Occipital lobe (tissue), 3 donors: ENCODE measurements at places on chromosomes 5 and 9. TPM values are rescaled to one million over a fixed set of nuclear protein-coding genes. Genes with fewer than 3 reads are reported as not detected.

Gene MZB1
- not detected for total RNA-seq

Gene SLC46A2
- not detected for total RNA-seq

Gene SOWAHA
- 5.1 TPM for total RNA-seq

Gene GRAMD2B
- 11.2 TPM for total RNA-seq

Gene AJM1
- total RNA-seq = 0.94 TPM

Gene PRDM9
- total RNA-seq = not detected

Gene PSD2
- 17.0 TPM for total RNA-seq

Gene EIF4E1B
- total RNA-seq = not detected

Gene SLC6A7
- 0.62 TPM for total RNA-seq

Gene TRIP13
- 7.5 TPM for total RNA-seq

Gene ORM2
- not detected for total RNA-seq

Gene CTSV
- total RNA-seq = 0.94 TPM

Gene CDC20B
- total RNA-seq = 0.78 TPM

Gene TMEM174
- not detected for total RNA-seq

Gene UGT3A1
- not detected for total RNA-seq

Gene TEX48
- total RNA-seq = not detected

Gene INSYN2B
- total RNA-seq = 1.4 TPM

Gene SHISAL2B
- not detected for total RNA-seq

Gene ISL1
- total RNA-seq = not detected

Gene INSL4
- not detected for total RNA-seq

Gene BAAT
- 0.31 TPM for total RNA-seq

Gene HAPLN1
- 15.1 TPM for total RNA-seq

Gene CCL27
- total RNA-seq = 0.31 TPM

Gene SLIT3
- 0.78 TPM for total RNA-seq

Gene FOXD4L3
- total RNA-seq = 0.47 TPM

Gene IFNA13
- total RNA-seq = not detected

Gene AGXT2
- total RNA-seq = not detected

Gene MARCHF3
- 13.3 TPM for total RNA-seq
